ENCODE measurements at places on chromosomes 4 and X.

DNA sequence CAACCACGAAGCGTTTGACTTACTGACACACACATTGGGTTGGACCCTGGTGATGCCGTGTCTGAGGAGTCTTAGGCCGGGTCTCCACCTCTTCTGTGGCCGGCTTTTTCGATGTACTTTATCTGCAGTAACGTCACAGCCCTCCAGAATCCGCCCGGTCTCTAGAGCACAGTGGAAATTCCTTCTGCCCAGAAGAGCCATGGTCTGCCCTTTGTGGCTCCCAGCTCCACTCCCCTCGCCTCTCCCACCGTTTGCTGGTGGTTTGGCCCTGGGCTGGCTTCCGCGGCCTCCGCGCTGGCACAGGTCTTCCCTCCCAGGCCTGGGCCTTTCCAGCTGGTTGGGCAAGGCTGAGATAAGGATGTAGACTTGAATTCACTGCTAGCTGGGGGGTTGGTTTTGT, 4.3 kb downstream of the MAEA start:
- DNase-seq = no peak

DNA sequence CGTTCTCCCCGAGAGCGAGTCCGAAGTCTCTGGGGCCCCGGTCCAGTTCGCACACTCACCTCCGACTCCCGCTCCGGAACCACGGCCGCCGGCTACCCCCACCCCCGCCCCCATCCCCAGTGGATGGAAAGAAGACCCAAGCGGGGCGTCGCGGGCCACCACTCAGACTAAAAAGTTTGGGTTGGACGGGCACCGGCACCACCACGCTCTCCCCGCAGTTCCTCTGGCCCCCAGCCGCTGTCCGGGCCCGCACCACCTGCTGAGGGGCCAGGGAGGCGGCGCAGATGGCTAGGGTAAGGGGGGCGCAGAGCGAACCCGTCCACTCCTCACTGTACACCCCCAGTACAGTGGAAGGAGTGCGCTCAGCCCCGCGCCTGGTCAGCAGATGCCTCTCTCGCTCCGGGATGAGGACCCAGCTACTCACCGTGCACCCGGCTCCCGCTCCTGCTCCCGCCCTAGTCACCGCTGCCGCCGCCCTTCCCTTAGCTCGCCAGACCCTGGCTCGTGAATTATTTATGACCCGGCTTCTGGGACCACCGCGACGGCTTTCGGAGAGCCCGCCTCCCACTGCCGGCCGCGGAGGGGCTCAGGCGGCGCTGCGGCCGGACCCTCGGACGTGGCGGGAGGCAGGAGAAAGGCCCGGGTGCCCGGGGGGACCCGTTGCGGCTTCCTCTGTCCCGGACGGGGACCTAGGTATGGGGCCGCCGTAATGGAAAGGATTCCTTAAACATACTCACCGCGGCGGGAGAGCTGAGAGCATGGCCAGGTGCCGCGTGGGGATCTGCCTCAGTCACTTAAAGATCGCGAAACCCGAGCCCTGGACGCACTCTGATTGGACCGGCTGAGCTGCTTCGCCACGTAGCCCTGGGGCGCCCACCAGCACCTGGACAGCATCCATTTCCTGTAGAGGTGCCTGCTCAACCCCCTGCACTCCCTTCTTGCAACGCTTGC, at the start of gene PROM1:
Gene PROM1 (minus strand): TSS at position 783 of the 951 bp plus-strand sequence. CDS start 8,117 bp downstream, outside the sequence.
- no peak for DNase-seq

DNA sequence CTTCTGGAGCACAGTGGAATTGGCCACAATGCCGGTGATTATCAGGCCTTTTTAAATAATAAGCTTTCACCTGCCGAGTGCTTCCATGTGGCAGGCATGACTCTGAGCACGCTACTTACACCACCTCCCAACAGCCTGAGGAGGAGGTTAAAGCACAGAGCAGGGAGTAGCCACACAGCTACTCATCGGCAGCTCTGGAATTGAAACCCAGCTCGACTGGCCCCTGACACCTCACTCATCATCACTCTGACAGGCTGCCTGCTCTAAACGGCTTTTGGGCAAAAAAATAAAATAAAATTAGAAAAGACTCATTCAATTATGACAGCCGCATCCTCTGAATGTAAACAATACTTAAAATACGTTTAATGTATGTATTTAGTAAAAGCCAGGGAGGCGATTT, 326.4 kb upstream of the NOCT start:
- no peak for DNase-seq

- DNase-seq = no peak
These were observed 4.4 kb downstream of the LSM6 start for GRCh38 chr4:146179784-146180370.

Measured in CD4-positive, alpha-beta T cell treated with Interleukin-21 for 1 hour (primary cell).